ENCODE measurements at places on chromosomes 2 and 18.
A peak's percentile ranks its signal among the peaks of the same experiment; 100 is the strongest.

- DNase-seq = no peak
Observed at GRCh38 chr2:132606649-132607048, 63.4 kb downstream of the LYPD1 start.

DNA sequence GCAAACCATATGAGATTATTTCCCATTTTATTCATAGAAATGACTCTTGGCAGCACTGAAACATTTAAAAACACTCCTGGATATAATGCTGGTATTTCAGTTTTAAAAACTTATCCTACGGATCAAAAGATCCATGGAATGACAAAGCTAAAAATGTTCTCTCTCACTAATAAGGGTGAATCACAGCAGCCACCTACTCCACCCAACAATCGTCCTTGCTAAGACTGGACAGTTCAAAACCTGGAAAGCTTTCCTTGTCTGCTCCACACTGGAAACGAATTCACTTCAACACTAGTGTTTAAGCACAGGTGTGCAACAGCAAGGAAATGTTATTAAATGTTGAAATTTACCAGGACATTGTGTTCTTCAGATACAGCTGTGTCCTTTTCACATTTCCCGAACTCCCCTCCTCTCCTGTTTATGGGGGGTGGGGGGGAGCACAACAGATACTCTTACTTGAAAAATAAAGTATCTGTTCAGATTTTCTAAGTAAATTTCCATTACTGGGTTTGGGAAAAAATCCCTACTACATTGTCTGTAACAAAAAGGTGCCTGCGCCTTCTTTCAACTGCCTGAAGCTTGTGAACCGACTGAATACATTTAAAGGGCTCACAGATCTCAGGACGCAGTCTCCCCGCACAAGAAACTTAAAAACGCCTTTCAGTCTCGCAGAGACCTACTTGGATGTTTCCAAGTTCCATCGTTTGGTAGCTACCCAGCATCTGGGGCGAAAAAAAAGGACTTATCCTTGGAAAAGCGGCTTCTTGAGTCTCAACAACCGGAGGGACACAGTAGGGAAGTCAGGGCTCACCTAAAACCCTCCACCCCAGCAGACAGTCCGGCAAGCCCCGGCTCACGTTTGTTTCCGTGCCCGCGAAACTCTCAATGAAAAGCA lies 1.3 kb downstream of the YWHAQ start:
- no peak for DNase-seq

DNA sequence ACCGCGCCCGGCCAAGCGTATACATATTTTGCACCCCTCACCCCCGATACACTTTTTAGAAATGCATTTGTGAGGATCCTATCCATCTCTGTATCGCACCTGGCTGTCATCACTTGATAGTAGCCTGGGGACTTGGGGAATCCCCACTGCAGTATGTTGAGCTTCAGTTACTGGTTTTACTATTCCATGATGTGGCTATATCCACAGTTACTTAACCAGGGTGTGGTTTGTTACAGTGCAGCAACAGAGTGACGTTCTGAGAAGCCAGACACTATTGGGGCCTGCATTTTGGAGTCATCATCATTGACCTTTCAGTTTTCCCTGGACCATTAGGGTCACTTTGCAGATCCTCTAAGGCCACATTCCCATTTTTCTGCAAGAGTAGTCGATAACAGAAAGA lies 212.7 kb downstream of the AGAP1 start:
- no peak for DNase-seq

DNA sequence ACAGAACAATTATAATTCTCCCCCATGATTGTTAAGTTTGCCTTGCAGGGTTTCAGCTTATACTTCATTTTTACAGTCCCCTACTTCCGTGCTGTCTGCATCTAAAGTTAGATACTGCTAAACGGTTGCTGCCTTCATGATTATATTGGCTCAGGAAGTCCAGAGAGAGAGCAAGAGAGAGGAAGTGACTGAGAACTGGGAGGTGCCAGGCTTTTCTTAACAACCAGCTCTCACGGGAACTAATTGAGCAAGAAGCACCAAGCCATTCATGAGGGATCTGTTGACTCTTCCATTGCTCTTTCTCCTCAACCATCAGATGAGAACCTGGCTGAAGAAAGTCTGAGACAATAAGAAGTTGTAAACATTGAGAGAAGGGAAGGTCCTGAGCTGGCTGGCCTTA lies 125.5 kb upstream of the SIX2 start:
- DNase-seq = no peak

- DNase-seq = no peak
Observed at GRCh38 chr18:79326413-79327198, 69.1 kb upstream of the NFATC1 start.

DNA sequence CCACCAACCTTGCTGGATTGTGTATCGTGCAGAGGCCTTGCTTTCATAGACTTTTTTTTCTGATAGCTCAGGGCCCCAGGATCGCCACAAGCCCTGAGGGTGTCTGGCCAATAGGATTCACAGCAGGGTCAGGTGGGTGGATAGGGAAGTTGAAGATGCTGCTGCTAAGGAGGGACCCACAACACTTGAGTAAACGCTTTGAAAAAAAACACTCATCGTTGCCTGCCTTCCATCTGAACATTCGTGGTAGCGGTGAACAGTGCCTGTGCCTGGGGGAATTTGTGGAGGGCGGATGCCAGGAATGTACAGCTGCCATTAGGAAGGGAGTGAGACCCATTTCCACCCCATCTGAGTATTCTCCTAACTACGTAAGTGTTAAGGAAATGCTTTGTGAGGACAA lies 104.6 kb upstream of the TPO start:
- DNase-seq = no peak

- DNase-seq = no peak
Observed at GRCh38 chr2:200050921-200051610, 95.7 kb downstream of the MAIP1 start.

GRCh38 chr2:191653667-191654391 lies 24.1 kb upstream of the NABP1 start:
- DNase-seq = no peak

DNA sequence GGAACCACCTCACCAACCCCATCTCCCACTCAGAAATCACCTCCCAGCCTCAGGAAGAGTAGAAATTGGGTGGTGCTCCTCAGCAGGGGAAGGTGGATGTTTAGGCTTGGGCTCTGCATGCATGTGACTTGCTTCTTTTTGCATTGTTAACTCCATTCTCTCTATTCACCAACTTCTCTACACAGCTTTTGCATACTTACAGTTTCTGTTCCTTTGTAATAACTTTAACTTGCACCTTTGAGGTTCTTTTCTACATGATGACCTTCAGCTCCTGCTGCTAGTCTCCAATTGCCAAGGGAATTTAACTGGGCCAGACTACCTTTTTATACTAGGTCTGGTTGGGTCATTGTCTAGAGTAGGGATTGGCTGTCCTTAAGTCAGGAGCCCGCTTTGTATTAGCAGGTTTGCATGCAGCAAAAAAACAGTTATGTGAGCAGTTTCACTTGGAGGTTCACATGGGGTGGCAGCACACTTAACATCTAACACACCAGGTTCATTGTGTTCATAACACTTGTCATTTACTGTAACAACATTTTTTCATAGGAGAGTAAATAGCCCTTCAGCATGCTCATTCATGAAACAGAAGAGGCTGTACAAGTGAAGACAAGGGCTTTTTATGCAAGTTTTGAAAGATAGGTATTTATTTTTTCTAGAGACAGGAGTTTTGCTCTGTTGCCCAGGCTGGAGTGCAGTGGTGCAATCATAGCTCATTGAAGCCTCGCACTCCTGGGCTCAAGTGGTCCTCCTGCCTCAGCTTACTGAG lies 12.0 kb downstream of the MRPL35 start:
- DNase-seq = no peak

DNA sequence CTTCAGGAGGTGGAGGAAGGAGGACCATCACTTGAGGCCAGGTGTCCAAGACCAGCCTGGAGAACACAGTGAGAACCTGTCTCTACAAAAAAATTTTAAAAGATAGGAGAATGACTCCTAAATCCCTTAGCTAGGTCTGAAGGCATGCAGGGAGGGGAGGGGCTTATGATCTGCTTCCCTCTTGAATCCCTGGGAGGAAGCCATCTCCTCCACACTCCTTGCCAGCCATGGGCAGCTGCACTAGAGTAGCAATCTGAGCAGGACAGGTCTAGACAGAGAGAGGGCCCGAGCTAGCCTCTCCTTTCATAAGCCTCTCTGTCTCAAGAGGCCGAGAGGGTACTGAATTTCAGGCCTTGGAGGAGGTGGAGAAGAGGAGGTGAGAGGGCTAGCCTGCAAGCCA lies 42.5 kb downstream of the DAPL1 start:
- DNase-seq = no peak

GRCh38 chr2:239589833-239590232 lies 189.0 kb upstream of the HDAC4 start:
- DNase-seq = no peak

DNA sequence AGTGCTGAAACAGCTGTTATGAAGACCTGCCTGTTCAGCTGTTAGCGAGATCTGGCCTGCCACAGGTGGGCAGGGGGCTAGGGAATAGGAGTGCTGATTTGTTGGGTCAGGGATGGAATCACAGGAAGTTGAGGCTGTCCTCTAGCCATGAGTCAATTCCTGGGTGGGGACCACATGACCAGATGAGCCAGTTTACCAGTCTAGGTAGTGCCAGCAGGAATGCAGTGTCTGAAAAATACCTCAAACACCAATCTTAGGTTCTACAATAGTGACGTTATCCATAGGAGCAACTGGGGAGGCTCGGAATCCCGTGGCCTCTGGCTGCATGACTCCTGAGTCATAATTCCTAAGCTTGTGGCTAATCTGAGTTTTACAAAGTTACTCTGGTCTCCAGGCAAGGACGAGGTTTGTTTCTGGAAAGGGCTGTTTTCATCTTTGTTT lies 44.9 kb downstream of the DYSF start:
- DNase-seq = no peak

GRCh38 chr2:128452024-128452411 lies 133.3 kb upstream of the HS6ST1 start:
- DNase-seq = no peak

GRCh38 chr2:167863377-167863776 lies 384.0 kb downstream of the STK39 start:
- no peak for DNase-seq

- DNase-seq = no peak
Observed at GRCh38 chr2:8355102-8355859, 326.6 kb upstream of the ID2 start.

GRCh38 chr2:32498306-32498705 lies 129.5 kb upstream of the TTC27 start:
- no peak for DNase-seq

DNA sequence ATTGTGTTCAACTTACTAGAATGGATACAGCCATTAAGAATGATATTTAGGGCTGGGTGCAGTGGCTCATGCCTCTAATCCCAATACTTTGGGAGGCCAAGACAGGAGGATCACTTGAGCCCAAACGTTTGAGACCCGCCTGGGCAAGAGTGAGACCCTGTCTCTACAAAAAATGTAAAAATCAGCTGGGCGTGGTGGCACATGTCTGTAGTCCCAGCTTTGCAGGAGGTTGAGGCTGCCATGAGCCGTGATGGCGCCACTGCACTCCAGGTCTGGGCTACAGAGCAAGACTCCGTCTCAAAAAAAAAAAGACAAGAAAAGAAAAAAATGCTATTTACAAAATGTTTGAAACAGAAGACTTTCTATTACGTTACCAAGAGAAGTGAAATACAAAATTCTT lies 30.0 kb downstream of the REEP1 start:
- peak; percentile 5 for DNase-seq

DNA sequence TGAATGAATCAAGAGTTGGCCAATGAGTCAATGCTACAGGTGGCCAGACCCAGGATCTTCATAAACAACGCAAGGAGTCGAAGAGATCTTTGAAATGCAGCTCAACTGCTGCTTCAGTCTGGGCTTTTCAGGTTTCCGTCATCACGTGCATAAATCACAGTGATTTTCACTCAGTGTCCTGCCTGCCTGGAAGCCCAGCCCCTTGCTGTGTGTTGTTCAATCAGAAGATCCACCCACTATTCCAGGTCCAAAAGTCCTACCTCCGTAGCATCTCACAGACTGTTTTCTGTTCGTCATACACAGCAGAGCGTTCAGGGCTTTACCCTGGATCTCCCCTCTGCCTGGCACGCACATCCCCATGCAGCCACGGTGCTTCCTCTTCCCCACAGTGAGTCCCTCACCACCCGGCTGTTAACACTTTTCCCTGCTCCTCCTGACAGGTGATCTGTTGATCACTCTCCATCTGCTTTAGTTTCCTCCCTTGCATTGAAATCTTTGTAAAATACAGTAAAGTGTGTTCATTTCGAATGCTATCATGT lies 216.3 kb downstream of the MYT1L start:
- no peak for DNase-seq

- no peak for DNase-seq
Observed at GRCh38 chr2:10159581-10160131, 37.1 kb downstream of the RRM2 start.

GRCh38 chr2:46198164-46198883 lies 98.9 kb upstream of the EPAS1 start:
- no peak for DNase-seq

DNA sequence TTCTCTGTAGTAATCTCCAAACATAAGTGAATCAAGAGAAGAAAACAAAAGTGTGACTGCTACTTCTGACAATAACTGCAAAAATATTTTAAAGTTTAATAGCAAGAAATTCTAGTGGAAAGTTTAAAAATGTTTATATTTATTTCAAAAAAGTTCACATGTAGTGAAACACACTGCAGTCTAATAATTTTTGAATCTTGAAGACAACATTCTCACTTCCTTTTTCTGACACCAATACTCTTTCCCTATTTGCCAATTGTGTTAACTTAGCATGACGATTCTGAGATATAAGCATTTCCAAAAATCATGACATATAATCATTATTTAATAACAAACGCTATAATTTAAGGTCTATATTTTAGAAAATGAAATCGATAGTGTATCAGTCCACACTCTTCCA lies 429.1 kb upstream of the PKDCC start:
- DNase-seq = no peak

DNA sequence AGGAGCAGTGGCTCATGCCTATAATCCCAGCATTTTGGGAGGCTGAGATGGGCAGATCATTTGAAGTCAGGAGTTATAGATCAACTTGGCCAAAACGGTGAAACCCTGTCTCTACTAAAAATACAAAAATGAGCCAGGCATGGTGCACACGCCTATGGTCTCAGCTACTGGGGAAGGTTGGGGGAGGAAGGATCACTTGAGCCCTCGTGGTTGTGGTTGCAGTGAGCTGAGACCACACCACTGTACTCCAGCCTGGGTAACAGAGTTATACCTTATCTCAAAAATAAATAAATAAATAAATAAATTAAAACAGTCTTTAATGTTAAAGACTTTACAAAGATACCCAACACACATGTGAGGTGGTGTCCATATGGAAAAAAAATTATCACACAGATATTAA lies 134.0 kb downstream of the C2orf74 start:
- no peak for DNase-seq

- no peak for DNase-seq
Observed at GRCh38 chr18:37409878-37410277, 155.7 kb downstream of the CELF4 start.

All from activated T-cell treated with anti-CD3 and anti-CD28 coated beads, Interleukin-2, amount 50 U/mL, for 24 hours (primary cell).